Stimulated activated CD4-positive, alpha-beta T cell treated with anti-CD3 and anti-CD28 coated beads, TNF-alpha, amount 100 ng/mL, for 1 hour (primary cell): ENCODE measurements at places on chromosomes 11 and 22.

GRCh38 chr11:29527391-29527936 is 489.4 kb downstream of the KCNA4 start:
- no peak for DNase-seq

- no peak for DNase-seq
Observed at GRCh38 chr11:59954219-59954847, 9.5 kb upstream of the OOSP4A start.

GRCh38 chr22:40904101-40904500 is 42.2 kb upstream of the DNAJB7 start:
- DNase-seq: no peak

- DNase-seq: no peak
Observed at GRCh38 chr11:77457340-77457739, 16.6 kb downstream of the PAK1 start.

GRCh38 chr11:6249770-6250555 is 9.7 kb upstream of the CCKBR start:
- DNase-seq: no peak
